Muscle of arm (tissue), 14 donors: ENCODE measurements at places on chromosomes 12 and 14.

DNA sequence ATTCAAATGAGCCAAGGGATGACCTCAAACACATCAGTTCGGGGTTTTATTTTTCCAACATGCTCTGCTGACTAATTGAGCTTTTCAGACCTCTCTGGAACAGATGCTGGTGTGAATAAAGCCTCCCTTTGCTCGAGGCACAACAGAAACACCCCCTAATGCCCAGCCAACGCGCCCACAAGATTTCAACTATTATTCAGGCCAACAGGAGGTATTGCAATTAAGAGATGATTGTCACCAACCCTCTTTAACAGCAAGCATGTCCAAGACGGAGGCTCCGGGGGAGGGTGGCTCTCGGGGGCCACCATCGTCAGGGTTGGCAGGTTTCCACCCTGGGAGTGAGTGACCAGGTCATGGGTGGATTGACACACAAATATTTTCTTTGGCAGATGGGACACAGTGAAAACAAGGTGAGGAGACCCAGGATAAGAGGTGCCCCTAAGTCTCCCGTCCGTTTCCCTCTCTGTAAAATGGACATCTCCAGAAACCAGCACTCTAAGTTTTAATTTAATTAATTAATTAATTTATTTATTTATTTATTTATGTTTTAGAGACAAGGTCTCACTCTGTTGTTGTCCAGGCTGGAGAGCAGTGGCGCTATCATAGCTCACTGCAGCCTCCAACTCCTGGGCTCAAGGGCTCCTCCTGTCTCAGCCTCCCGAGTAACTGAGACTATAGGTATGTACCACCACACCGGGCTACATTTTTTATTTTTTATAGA, 56.1 kb downstream of the MAP1LC3B2 start:
- DNase-seq = no peak

DNA sequence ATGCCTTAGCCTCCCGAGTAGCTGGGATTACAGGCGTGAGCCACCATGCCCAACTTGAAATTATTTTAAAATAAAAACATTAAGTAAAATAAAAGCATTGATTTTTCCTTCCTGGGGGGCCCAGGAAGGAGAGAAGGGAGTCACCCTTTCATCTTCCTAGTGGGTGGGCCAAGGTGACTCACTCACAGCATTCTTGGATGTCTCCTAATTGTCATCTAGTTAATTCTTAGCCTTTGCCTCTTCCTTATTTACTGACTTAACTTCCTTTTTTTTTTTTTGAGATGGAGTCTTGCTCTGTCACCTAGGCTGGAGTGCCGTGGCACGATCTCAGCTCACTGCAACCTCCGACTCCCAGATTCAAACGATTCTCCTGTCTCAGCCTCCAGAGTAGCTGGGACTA, 29.2 kb downstream of the TMEM120B start:
- no peak for DNase-seq

DNA sequence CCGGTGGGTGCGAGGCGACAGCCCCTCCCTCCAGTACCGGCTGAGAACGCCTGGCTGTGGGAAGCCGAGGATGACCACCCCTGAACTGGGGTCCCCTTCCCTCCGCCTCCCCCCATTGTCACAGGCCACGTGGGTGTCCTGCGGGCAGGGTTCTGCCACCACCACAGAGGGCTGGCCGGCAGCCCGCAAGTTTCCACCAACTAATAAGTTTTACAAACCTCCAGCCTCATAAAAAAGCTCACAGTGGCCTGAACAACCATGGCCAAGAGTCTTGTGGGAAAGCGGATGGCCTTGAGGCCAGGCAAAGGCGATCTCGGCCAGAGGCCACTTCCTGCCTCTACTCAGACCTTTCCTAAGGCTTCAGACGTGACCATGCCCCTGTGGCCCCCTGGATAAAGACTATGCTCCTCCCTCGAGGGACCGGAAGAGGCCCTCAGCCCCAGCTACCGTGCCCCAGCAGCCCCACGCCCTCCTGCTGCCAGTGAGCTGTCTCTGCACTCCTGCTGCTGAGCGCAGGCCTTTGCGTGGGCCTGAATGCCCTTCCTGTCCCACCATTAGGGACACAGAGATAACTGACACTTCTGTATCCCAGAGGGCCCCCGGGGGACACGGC, 46.1 kb upstream of the DLK1 start:
- DNase-seq = no peak

- no peak for DNase-seq
Measured at GRCh38 chr12:105476616-105477015, 146.1 kb downstream of the C12orf75 start.

DNA sequence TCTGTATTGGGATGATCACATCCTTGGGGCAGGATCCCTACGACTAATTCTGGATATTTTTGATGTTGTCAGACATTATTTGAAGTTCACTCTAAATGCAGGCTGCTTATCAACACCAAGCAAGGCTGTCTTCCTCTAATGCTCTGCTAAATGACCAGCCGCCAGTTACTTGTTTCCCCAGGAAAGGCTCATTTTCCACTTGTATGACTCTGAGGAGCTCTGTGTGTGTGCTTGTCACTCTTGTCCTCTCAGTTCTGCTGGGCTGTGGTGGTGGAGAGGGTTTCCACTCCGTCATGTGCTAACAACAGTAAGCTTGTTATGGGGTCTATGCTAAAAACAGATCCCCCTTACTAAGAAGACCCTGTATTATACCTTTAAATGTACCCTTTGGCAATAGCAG, 42.1 kb downstream of the ATL1 start:
- DNase-seq = no peak

- DNase-seq = no peak
Measured at GRCh38 chr12:123954647-123955350, 17.8 kb downstream of the CCDC92 start.

GRCh38 chr14:55773984-55774545, 194.1 kb downstream of the KTN1 start:
- DNase-seq = no peak

GRCh38 chr12:24901576-24902461, 47.1 kb downstream of the BCAT1 start:
- DNase-seq = no peak

- DNase-seq = no peak
Measured at GRCh38 chr14:32512813-32513212, 183.7 kb downstream of the AKAP6 start.

DNA sequence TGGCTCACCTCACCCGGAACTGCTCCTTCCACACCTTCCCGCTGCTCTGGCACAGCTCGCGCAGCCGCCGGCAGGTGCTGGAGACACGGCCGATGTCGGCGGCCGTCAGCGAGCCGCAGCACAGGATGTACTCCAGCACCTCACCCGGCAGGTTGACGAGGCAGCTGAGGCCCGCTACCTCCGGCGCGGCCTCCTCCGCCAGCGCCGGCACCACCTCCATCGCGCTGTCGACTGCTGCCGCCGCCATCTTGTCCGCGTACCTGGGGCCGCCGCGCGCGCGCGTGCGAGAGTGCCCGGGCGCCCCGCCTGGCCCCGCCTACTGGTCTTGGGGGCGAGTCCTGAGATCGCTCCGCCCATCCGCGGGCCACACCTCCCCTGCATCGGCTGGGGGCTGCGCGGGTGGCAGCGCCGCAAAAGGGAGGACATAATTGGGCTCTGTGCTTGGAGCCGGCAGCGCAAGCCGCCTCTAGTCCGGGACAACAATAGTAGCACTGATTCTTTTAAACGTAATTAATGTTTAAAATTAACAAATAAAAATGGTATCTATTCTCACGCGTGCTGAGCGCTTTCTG, at the start of gene FBXO21:
FBXO21 (minus strand) TSS at position 261 of the 572 bp plus-strand sequence; CDS start at position 247, 14 bp downstream.
- DNase-seq = peak; percentile 84

- no peak for DNase-seq
Measured at GRCh38 chr12:71159264-71159663, 1.5 kb upstream of the TSPAN8 start.

DNA sequence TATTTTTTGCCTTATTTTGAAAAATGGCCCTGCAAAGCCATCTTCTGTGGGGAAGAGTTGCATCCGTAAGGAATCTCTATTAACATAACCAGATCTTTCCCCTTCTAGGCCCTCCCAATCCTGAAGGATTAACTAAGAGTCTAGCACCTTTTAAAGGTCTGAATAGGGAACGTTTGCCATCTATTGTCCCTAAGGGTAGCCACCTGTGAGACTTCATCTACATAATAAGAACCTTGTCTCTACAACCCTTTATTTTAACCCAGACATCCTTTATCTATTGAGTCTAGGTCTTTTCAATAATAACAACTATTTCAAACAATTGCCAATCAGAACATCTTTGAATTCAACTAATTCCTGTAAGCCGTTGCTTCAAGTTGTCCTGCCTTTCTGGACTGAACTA, 4.4 kb downstream of the EDDM3B start:
- DNase-seq = no peak

DNA sequence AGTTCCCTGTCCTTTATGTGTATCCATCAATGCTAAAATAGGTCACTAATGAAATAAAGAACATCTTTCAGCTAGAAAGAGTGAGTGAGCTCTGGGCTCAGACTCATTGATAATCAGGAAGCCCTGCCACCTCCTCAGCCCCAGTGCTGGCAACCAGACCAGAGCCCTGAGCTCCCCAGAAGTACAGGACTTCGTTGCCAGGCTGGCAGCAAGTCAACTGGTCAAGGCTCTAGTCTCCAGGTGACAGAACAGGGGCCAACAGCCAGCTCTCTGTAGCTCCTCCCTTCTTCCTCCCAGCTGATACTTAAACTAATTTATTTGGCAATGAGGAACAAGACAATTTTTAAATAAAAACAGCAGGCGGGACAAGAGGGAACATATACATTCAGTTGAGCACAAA, 145.3 kb downstream of the EGLN3 start:
- DNase-seq = no peak

DNA sequence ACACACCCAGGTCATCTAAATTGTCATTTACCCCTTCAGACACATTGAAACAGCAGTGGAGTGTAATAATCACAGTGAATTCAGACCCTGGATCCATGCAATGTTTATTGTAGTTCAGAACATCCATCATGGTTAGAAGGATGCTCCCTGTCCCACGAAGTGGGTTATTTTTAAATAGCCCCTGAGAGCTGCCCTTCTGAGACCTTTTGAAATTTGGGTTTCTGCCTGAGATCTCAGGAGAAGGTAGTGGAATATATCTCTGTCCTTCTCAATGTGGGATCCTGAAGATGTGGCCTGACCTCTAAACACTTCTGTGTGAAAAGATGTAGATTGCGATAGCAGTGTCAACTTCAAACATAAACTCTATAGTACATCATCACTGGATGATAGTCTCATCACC, 1080.6 kb downstream of the TMEM121 start:
- no peak for DNase-seq
